Substantia nigra (tissue), 51 donors: ENCODE measurements at places on chromosomes 12 and 14.

- DNase-seq: no peak
These were observed 74.0 kb downstream of the SNAPC1 start for GRCh38 chr14:61836184-61836583.

DNA sequence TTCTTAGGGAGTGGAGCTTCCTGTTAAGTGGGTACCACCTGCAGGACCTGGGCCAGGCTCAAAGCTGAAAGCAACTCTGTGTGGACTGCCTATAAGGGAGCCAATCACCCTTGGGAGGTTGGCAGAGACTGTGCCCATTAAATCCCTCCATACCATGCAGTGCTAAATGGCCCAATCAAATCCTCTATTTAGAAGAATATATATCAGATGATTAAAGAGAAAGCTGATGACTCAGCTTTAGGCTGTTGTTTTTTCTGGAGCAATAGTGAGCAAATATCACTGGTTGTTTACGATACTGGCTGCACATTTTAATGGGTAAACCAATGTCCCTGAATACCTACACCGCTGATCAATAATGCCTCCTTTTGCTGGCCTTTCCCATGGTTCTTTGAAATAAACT is 101.3 kb downstream of the TMX1 start:
- DNase-seq: no peak

DNA sequence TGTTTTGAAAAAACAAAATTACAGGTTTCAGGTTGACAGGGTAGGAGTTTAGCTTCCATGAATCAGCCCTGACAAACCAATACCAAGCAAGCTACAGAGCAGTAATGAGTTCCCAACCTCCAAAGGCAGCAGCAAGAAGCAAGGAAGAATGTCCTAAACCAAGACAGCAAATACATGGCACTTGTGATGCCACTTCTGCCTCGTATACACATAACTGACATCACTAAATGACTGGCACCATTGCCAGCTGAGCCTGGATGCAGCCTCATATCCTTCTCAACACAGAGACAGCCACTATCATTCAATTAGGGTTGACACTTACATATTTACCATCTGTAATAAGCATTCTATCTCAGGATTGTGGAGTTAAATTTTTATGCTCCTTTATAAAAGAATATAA is 35.0 kb upstream of the MDM1 start:
- DNase-seq: no peak

GRCh38 chr14:69664865-69665526 is 53.6 kb downstream of the SUSD6 start:
- DNase-seq: no peak
